ENCODE measurements at places on chromosomes 1 and 21.

DNA sequence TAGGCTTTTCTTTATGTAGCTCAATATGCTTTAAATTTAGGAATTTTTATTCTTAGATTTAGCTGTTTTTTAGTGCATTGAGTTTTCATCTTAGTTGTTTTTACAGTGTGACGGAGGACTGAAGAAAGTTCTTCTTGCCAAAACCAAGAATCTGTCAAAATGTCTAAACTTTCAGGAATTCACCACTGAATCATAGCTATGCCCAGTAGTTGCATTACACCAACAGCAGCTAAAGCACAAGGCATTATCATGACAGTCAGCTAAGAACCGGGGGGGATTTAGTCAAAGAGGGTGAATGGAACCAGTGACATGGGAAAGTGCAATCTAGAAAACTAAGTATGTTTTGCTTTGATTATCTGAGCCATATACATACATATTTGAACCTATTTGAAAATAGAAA, 6.5 kb upstream of the C1orf146 start:
- DNase-seq, result no peak

DNA sequence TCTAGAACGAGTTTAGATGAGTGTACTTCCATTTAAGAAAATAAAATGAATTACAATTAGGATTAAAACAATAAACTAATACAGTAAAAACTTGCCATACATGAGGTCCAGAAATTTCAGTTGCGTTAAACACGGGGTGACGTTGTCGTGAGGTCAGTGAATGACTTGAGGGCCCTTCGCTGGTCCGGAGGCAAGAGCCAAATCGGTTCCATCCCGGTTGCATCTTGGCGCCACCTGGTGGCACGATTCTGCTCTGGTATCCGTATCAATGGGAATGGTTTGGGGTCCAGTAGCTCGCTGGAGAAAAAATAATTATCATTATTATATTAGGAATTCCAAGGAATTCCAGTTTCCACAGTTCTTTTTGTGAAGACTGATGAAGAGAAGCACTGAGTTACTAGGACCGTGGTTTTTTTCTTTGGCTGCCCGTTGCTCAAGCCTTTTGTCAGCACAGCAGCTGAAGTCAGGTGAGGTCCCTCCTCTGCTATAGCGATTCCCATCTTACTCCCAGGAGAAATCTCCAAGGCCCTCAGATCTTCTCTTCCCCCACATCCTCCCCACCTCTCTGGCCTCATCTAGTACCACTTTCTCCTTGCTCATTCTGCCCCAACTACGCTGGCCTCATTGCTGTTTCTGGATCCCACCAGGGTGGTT, 161.4 kb downstream of the SLC35F3 start:
- peak; percentile 70 for DNase-seq

- DNase-seq, result no peak
These were observed 63.4 kb upstream of the BCL10 start for GRCh38 chr1:85339656-85340399.

DNA sequence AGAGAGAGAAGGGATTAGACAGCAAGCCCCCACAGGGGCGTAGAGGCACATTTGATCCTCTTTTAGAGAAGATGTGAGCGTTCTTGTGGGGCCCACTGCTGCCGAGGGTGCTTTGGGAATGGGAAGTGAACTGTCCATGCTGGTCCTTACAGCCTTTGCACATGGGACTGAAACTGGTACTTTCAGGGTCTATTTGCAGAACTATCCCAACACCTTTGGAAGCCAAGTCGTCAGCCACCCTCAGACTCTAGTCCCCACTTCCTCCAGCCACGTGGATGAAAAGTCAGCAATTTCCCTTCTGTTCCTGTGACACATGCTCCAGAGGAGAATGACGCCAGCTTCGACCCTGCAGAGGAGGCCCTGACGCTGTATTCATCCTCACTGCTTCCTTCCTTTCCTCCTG, 2.6 kb upstream of the RAB7B start:
- DNase-seq, result no peak

DNA sequence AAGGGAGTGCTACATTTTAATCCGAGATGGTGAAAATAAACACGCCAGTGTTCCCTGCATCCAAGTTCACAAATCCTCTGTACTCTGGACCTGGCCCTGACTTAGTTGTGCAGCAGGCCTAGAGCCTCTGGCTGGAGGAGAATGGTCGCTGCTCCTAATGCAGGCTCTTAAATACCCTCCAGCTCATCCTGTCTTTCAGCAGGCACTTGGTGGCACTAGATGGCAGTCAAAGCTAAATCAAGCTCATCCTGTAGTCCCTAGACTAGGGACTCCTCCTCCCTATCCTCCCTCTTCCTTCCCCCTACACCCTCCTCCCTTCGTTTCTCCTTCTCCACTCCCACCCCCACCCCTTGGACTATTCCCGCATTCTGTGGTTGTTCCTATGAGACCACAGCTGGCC, 41.6 kb upstream of the MTR start:
- no peak for DNase-seq

GRCh38 chr1:161017756-161018630, 3.0 kb downstream of the F11R start:
- DNase-seq, result no peak

- DNase-seq, result peak; percentile 36
These were observed 1.5 kb downstream of the PLK3 start for GRCh38 chr1:44801491-44802305.

GRCh38 chr1:70487910-70488665, 77.0 kb downstream of the CTH start:
- no peak for DNase-seq

GRCh38 chr21:24045775-24046215, 1561.5 kb downstream of the MRPL39 start:
- DNase-seq, result peak; percentile 49

DNA sequence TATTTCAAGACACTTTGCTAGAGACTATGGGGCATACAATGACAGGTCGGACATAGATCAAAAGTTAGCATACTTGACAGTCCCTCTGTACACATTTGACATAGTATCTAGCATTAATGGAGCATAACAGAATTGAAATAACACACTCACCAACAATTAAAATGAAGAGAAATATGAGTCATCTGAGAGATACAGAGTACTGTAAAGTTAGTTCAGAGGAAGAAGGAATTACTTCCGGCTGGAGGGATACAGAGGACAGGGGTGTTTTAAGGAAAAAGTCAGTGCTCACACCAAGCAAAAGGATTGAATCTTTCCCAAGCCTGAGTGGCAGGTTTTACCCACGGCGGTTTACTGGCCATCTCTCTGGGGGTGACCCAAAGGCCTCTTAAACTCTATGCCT, 2.4 kb downstream of the ZMYND12 start:
- no peak for DNase-seq

GRCh38 chr1:159804924-159805323, 2.8 kb downstream of the FCRL6 start:
- DNase-seq, result no peak

- no peak for DNase-seq
These were observed 11.1 kb downstream of the PSMD4 start for GRCh38 chr1:151265446-151266236.

- DNase-seq, result no peak
These were observed 21.8 kb upstream of the VTCN1 start for GRCh38 chr1:117232531-117232930.

- no peak for DNase-seq
These were observed 81.1 kb upstream of the SPATA6 start for GRCh38 chr1:48552903-48553606.

GRCh38 chr1:164296172-164296571, 262.8 kb upstream of the PBX1 start:
- peak; percentile 64 for DNase-seq

- DNase-seq, result no peak
These were observed 15.8 kb upstream of the REG4 start for GRCh38 chr1:119827010-119827409.

DNA sequence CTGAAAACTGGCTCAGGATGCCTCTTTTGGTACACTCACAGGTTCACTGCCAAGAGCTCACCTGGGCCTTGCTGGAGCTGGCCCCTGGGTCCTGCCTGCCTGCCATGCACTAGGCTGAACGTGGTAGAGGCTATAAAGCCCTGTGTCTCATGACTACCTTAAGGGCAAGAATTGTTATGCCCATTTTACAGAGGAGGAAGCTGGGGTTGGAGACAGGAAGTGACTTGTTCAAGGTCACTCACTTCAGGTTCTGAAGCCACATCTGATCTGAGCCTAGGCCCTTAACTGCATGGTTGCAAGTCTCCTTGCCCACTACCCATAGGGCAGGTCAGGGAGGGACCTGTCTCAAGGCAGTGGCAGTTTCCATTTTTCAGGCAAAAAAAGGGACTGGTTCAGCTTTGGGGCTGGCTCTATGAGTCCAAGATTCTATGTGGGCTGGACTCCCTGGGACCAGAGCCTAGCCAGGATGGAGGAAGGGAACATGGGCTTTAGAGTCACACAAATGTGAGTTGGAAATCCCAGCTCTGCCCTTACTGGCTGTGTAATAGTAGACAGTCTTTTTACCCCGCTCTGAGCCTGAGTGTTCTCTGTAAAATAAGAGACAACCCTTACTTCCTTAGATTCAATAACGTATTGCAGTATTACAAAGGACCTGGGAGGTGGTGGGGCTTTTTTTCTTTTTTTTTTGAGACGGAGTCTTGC, 7.8 kb downstream of the STK40 start:
- DNase-seq, result no peak

- no peak for DNase-seq
These were observed at the start of gene RYR2 for GRCh38 chr1:237041795-237042525. Gene RYR2 (plus strand): TSS chr1:237042184. CDS start chr1:237042522, 338 bp downstream.

- no peak for DNase-seq
These were observed 1.0 kb downstream of the PAX7 start for GRCh38 chr1:18631496-18632217.

- no peak for DNase-seq
These were observed 19.9 kb downstream of the FAM89A start for GRCh38 chr1:231020139-231020601.

DNA sequence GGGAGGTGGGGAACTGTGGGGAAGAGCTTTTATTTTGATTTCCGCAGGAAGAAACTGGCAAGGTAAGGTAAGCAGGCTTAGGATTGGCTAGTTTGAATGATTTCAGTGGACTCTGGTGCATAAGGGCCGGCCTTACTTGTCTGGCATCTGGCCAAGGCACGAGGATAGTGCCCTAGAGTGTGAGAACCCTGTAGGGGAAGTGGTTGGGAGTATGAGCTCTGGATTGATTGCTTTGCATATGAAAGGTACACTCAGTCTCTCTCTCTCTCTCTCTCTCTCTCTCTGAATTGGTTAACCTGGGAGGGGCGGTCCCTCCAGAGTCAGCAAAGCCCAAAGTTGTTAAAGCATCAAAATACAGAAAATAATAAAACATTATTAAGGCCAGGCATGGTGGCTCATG, 463.0 kb downstream of the SIPA1L2 start:
- DNase-seq, result no peak

- DNase-seq, result no peak
These were observed 176.3 kb downstream of the IER5 start for GRCh38 chr1:181264821-181265220.

- no peak for DNase-seq
These were observed 255.9 kb upstream of the SNX7 start for GRCh38 chr1:98405581-98406074.

GRCh38 chr1:119910618-119911017, 14.3 kb upstream of the ADAM30 start:
- DNase-seq, result no peak

DNA sequence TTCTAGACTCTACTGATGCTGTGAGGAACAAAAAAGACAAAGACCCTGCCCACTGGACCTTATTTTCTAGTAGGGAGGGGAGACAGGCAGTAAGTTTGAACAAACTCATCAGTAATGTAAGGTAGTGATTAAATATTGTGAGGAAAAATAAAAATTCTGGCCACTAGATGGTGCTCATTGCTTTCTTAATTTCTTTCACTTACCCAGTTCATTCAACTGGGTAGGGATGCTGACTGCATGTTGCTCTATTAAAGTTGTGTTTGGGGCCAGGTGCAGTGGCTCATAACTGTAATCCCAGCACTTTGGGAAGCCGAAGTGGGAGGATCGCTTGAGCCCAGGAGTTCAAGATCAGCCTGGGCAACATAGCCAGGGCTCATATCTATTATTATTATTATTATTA, 6.3 kb upstream of the KYAT3 start:
- DNase-seq, result no peak

DNA sequence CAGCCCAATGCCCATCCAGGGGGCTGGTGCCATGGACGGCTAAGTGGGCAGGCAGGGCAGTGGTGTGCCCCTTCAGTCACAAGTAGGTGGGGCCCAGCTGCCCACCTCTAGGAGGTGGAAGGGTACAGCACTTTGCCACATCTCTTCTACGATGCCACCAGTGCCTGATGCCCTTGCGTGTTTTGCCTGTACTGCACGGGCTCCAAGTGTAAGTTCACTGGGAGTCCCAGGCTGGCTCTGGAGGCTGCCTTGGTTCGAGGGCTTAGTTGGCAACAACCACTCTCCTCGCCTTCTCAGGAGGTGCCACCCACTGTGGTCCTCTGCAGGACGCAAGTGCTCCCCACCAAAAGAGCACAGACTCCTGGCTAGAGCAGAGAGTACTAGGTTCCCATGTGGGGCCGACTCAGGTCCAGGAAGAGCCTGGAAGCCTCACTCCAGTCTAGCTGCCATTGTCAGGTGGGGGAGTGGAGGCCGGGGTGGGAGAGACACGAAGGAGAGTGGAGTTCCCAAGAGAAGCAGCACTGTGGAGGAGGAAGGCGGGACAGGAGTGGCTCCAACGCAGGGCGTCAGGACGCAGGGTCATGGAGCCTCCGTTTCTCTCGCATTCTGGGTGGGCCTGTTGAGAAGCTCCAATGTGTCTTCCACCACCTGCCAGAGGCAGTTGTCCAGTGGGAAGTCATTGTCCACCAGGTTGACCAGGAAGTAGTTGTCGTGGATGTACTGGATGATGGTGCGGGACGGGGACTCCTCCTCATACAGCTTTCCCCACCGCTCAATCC, 15.5 kb downstream of the MTHFR start:
- no peak for DNase-seq

- no peak for DNase-seq
These were observed 287.5 kb downstream of the PTGER3 start for GRCh38 chr1:70760154-70760553.

DNA sequence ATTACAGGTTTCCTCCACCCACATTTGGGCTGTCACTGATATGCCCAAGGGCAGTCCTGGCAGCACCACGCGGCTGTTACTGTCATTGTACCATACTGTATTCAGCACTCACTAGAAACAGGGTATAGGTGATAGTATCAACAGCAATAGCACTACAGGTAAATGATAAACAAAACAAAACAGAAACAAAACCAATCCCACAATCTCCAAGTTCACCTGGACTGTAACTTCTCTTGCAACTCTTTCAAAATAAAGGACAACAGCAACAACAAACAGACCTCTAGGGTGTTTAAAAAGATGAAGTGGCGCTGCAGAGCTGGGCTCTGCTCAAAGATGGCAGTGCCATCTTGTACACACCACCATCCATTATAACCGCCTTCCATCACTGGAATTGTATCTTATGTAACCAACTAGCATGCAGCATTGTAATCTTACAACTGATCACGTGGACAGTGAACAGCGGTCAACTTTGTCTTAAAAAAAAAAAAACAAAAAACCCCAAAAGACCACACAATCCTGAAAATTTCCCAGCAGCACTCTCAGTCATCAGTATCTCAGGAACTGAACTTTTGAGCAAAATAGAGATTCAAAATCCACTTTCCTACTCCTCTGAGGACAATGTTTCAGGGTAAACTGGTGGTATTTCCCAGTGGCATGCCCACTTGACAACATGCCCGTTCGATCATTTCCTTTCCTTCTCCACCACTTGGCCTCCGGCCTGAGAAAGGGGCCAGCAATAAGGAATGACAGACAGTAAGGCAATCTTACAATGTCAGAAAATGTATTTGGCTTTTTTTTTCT, 3.8 kb downstream of the IRF2BP2 start:
- no peak for DNase-seq
